Activated T-helper 1 cell treated with anti-CD3 and anti-CD28 coated beads, Interleukin-2, amount 50 U/mL, for 16 hours (primary cell): ENCODE measurements at places on chromosomes 3 and 15.

- no peak for DNase-seq
Observed at GRCh38 chr3:15795651-15796308, 2.0 kb downstream of the ANKRD28 start.

DNA sequence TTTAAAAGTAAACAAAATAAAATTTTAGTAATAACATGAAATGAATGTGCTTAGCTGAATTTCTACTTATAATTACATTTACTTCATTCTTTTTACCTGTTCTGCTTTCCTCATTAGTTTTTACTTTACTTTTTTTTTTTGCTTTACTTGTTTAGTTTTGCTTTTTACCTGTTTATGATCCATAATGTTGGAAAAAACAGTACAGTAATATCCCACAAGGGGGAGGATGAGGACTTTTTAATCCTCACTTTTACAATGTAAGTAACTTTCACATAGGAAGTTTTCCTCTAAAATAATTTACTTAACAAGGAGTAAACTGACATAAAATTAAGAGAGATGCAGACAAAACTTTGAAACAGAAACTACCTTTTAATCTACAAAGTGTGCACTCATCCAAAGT, 268.7 kb downstream of the TBC1D5 start:
- no peak for DNase-seq

DNA sequence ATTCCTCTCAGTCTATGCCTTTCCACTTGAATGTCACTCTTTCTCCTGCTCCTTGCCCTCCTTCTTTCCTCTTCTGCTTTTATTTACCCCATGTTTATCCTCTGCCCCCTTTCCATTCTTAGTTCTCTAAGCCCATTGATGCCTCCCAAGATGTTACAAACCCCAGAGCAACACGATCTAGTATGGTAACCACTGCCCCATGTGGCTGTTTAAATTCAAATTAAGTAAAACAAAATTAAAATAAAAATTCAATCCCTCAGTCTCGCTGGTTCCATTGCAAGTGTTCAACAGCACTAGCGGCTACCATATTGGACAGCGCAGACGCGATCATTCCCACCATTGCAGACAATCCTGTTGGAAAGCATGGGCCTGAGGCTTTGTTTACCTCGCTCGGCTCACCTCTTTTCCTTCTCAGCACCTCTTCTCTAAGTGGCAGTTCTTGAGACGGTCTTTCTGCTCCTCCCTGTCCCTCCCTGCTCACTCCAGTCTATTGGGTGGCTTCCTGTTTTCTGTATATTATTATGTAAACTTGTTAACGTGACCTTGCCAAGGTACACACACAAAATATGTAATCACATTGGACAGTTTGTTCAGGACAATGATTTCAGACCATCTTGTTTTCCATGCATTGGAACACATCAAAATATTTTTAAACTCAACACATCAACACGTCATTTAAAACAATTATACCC, 21.8 kb upstream of the CA12 start:
- no peak for DNase-seq

DNA sequence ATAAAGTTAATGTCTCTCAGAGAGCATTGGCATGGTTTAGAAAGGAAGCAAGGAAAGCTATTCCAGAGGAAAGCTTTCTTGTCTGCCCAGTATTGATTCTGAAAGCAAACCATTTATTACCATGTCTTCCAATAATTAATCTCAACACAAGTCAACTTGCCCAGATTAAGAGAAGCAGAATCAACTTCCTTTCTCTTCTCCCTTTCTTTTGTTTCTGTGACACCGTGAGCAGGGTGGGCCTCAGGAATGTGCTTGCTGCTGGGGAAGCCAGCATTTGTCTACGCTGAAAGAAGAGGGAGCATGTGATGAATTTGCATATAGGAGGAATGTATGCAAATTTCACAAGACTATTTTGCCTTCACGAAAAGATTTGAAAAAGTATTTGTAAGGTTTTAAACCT, 368.6 kb upstream of the ROPN1 start:
- no peak for DNase-seq

DNA sequence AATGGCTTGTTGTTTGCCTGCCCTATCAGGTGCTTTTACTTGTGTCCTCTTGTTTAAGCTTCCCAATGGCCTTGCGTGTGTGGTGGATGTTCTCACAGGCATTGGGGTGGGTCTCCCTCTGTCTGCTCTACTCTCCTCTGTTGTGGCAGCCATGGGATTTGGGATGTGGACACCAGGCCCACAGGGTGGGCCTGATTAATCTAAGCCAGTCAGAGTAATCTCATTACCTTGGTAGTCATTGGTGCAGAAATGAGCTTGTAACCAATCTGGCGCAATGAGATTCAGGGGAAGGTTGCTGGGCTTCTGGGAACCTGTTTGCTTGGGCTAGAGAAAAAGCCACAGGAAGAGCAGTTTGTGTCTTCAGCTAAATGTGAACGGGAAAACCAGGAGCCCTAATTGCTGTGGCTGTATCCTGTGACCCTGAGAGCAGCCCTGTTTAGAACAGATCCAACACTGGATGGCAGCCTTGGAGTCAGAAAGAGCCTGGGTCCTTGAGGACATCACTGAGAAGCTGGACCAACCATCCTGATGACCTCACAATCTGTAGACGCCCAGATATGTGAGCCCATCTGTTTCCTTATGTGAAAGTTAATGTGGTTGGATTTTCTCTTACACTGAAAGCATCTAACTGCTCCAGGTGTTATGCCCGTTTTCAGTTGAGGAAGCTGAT, 157.3 kb upstream of the UBE2E1 start:
- DNase-seq = no peak

DNA sequence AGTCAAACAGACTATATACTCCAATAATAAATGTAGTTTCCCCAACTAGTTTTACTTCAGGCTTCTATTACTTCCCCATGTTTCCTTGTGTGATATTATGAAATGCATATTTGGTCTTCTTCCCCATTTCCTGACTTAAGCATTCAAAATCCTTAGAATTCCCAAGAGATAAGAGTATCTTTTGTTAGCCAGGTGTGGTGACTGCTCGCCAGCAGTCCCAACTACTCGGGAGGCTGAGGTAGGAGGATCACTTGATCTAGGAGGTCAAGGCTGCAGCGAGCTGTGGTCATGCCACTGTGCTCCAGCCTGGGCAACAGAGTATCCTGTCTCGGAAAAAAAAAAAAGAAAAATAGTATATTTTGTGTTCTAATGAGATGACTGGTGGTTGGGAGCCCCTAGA, 72.7 kb upstream of the UBE2E2 start:
- DNase-seq = no peak

DNA sequence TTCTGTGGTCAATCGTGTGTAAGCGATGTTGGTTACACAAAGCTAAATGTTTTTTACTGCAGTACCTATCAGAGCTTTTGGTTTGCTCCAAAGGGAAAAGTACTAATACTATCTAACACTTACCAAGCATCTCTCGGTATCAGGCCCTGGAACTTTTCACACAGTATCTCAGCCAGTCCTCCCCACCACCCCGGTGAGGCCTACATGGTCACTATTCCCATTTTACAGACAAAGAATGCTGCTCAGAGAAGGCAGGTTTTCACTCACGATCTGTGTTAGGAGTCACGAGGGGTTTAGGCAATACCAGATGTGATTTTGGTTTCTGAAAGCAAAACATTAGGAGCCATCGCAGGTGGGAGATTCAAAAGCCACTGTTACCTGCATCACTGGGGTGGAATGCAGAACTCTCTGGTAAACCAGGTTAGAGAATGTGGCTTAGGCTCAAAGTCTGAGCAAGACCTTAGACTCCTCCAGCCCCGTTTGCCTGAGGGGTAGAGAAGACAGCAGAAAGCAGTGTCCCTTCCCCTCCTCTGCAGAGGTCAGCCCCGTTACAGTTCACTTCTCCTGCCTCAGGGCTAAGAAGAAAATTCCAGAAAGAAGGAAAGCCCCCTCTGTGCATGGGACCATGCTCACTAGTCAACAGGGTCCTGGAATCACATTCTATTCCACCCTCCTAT, 57.2 kb downstream of the XXYLT1 start:
- DNase-seq = no peak

DNA sequence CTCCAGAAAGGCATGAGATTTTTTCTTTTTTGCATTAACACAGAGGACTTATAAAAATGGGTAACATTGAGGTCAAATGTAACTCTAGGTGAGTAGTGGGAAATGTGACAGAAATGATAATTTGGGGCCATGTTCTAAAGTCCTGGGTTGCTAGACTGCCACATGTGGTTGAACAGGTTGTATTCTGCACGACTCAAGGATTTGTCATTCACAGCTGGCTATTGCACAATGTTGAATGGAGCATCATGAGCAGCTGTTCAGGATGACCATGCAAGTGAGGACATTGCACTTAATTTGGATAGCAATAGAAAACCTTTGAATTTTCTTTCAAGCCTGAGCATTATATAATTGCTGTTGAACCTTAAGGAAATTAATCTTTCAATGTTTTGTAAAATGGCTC, 396.6 kb downstream of the NAALADL2 start:
- no peak for DNase-seq

- no peak for DNase-seq
Observed at GRCh38 chr3:124398594-124398993, 331.7 kb upstream of the UMPS start.

DNA sequence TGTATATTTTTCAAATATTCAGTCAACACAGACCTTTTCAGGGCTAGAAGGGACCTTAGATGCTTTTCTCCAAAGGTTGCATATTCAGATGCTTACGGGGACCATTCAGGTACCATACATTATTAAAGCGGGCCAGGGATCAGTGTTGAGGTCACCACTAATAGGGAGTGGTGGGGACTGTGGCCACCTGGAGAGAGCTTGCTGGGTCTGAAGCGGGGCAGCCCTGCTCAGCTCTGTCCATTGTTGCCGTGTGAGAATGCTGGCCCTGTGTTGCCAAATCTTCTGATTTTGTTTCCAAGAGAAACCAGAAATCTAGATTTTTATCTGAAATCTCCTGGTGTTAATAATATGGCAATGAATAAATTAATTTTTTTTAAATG, 23.7 kb downstream of the ABHD2 start:
- DNase-seq = no peak

DNA sequence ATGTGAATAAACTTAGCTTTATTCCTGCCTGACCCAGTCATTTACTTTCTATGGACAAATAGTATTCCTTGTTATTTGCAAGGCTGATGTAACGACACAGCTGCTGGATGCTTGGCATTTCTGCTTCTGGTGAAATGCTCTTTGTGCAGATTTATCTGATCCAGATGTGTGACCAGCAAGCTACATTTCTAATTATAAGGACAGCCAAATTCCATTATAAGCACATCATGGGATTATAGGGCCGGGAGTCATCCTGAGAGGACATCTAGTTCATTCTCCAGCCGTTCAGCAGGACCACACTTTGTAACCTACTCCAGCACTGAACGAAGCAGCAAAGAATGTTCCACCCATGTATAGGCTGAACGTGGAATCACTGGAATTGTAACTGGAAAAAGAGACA, 42.9 kb downstream of the FNDC3B start:
- no peak for DNase-seq

- no peak for DNase-seq
Observed at GRCh38 chr3:195717416-195717815, 3.4 kb upstream of the MUC20 start.

- DNase-seq = no peak
Observed at GRCh38 chr15:67745073-67746006, 80.0 kb upstream of the SKOR1 start.

- no peak for DNase-seq
Observed at GRCh38 chr15:74274470-74275038, 38.4 kb downstream of the CCDC33 start.

DNA sequence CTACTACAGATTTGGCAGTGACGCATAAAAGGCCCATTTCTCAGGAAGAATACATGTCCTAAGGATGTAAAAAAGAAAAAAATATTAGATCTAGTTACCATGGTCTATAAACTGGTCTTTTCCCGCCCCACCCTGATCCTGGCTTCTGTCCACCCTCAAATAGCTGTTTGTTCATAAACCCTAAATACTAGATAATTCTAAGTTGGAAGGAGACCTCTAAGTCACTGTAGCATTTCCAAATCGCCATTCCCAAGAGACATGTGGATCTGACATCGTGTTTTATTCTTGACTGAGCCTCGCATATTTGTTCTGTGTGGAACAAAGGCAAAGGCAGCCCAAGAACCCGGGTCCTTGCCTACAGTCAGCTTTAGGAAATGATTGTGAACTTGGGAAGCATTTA, 49.0 kb downstream of the LMCD1 start:
- no peak for DNase-seq

DNA sequence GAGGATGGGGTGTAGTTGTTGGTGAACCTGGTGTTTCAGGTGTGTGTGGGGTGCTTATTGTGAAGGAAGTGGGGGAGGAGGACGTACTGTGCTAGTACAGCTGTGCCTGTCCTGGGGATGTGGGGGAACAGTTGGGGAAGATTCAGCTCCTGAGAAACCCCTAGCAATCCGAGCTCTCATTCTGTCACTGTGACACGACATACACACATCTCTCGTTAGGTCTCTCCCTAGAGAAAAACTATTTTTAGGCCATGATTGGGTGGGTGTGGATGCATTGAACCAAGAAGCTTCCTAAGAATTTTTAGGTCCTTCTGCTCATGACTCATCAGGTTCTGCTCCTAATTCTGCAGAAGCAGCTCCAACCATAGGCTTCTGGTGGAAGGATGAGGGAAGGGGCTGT, 54.3 kb downstream of the SLC30A4 start:
- no peak for DNase-seq

DNA sequence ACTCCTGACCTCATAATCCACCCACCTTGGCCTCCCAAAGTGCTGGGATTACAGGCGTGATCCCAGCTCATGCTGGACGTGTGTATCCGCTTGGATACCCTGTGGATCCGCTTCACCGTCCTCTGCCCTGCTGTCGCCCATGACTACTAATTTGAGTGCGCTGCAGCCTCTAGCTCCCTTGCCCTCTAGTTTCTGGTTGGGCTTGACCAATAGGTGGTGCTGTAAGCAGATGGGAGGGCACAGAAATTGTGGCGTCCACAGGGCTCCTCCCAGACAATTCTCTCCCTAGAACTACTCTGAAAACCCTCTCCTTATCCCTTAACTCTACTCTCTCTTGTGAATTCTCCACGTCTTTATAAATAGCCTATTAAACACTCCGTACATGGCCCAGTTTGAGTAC, 36.2 kb downstream of the ZPLD1 start:
- no peak for DNase-seq

DNA sequence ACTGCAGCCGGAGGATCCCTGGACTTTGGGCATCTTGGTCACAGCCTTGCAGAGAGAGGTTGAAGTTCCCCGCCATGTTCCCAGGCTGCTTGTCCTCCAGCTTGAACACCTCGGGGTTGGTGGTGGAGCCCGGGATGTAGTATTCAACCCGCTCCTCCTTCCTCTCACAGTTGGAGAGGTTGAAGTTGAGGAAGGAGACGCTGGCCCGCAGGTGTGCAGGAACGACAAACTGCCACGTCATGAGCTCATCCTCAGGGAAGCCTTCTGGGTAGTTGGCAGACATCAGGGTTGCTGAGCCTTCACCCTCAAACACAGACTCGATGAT, 35.7 kb downstream of the CDCP1 start:
- no peak for DNase-seq

DNA sequence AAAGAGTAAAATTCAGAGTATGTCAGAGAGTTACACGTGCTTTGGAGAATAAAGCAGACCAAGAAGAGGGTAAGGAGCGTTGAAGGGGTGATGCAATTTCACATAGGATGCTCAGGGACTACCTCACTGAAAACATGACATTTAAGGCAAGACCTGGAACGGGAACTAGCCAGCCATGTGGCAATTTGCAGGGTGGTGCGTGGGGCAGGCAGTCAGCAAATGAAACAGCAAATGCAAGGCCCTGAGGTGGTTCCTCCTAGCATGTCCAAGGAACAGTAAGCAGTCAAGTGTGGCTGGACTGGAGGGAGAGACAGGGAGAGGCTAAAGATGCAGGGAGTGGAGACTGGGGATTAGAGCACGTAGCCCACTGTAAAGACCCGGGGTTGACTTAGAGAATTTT, 146.1 kb upstream of the LPP start:
- DNase-seq = no peak

GRCh38 chr3:4821975-4822374, 157.3 kb upstream of the BHLHE40 start:
- DNase-seq = peak; percentile 63
